ENCODE measurements at places on chromosomes 13 and 19.

- DNase-seq, result no peak
These were observed 68.1 kb upstream of the EDNRB start for GRCh38 chr13:77986713-77987112.

DNA sequence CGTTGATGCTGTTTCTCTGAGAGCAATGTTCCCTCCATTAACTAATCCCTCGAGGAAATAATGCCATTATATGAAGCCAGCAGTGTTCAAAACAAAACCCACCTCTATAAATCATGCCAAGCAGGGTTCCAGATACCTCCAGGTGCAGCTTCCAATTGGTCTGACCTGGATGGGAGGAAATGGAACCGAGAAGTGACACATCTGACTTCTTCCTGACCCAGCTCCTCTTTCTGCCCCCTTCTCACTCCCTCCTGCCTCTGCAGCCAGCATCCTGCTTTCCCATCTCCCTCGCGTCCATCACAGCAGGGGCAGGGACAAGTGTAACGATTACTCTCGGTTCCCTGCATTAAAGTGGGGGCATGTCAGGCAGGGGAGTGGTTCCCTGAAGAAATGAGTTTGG lies 37.5 kb downstream of the HSPH1 start:
- no peak for DNase-seq

- DNase-seq, result no peak
These were observed 15.1 kb downstream of the NOSIP start for GRCh38 chr19:49565261-49565660.

DNA sequence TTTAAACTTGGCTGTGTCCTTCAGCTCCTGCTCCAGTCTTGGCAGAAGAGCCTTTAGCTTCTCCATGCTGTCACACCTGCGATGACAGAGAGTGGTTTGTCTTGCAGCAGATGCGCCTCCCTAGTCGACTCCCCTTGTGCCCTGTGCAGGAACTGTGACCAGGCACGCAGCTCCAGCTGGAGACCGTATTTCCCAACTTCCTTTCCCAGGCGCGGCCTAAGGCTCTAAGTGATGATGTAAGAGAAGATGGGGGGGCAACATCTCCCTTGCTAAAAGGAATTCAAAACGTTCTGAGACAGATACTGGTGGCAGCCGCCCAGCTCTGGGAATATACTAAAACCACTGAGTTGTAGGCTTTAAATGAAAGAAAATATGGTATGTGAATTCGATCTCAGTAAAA lies 16.3 kb downstream of the DCUN1D2 start:
- DNase-seq, result no peak

Measured in activated CD4-positive, alpha-beta T cell treated with anti-CD3 and anti-CD28 coated beads, Interleukin-2, amount 10 ng/mL, durations not matched to agents 24 days and 14 days (primary cell).